ENCODE measurements at places on chromosomes 5 and 9.

DNA sequence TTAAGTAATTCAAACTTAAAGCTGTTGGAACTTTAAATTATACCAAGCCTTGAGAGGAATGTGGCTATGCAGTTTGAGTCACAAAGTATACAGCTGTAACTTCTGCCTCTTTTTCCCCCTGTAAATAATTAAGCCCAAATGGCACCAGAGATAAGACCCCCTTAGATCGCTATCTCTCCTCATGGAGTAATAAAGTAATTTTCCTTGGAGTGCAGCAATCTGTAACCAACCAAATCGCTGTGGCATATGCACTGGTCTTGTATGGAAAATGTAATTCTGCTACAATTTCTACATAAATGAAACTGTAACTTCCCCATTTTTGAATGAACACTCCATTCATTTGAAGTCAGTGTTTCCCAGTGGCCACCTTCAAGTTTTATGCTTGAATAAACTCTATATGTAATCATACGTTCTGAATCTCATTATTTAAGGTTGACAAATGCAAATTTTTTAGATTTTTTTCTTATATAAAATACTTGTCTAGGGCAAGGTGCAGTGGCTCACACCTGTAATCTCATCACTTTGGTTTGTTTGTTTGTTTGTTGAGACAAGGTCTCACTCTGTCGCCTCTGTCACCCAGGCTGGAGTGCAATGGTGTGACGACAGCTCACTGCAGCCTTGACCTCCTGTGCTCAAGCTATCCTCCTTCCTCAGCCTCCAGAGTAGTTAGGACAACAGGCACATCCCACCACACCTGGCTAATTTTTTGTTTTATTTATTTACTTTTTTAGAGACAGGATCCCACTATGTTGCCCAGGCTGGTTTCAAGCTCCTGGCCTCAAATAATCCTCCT is 12.3 kb downstream of the SUSD1 start:
- no peak for DNase-seq

DNA sequence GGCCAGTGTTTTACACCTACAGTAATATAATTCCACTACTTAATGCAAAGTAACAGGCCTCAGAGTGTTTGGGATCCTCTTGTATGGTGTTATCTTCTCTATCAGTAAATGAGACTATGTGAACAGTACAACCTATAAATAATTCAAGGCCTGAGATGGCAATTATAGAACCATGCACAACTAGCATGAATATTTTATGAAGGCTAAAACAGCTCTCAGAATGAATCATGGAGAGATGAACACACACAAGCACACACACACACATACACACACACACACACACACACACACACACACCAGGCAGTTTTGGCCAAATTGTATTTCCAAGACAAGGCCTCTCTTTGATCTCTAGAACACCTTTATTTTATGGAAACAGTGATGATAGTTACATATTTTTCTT is 224.9 kb downstream of the EBF1 start:
- no peak for DNase-seq

GRCh38 chr9:88949961-88950340 is 41.3 kb upstream of the S1PR3 start:
- DNase-seq, result no peak

GRCh38 chr5:36740259-36740898 is 134.0 kb downstream of the SLC1A3 start:
- no peak for DNase-seq

- no peak for DNase-seq
Observed at GRCh38 chr5:81819556-81820317, 68.8 kb upstream of the SSBP2 start.

DNA sequence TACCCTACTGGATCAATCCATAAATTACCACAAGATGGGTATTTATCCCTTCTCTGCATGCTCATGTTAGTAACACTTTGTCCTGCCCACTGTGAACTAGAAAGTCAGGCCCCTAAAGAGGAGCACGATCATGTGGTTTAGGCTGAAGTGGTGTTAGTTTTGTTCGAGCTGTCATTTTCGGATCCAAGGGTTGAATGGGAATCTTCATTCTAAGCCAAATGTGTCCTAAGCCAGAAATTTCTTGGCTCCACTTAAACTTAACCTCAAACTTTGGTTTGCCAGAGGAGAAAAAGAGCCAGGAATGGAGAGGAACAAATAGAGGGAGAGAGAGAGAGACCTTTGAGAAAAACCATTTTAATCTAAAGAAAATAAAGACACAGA is 837.7 kb upstream of the ZNF608 start:
- no peak for DNase-seq

DNA sequence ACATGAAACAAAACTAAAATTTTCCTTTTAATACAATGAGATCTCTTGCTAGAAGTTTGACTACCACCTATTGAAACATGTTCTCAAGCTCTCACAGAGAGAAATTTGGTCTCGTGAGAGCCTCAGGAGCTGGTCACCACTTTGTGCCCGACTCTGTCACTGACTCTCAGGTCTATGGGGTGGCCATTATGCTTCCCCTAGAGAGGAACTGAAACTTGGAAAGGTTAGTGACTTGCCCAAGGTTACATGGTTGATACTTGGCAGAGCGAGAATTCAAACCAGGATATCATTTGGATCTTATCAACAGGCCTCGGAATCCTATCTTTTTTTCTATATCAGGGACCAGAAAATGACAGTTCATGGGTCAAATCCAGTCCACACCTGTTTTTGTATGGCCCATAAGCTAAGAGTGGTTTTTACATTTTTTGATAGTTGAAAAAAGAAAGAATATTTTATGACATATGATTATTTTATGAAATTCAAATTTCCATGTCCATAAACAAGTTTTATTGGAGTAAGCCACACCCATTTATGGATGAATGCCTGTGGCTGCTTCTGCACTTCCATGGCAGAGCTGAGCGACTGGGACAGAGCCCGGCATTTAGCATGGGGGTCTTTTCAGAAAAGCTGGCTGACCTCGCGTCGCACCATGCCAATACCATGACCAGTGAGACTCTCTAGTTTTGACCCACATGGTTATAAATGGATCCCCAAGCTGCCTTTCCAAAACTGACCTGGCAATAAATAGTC is 44.8 kb upstream of the EQTN start:
- DNase-seq, result no peak

DNA sequence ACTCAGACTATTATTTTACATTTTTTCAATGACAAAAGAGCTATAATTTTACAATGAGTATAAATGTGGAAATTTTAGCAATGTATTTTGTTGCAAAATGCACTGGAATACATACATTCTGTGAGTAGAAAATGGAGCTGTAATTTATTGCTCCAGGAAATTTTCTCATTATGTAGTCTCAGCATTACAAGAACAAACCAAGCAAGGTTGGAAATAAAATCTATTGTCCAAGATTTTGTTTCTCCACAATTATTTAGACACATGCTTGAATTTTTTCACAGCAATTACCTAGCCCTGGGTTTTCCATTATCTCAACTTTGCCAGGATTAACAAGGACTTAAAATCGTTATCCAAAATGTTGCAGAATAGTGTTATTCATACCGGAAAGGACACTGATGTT is 820.1 kb downstream of the CDH12 start:
- DNase-seq, result no peak

GRCh38 chr9:117434566-117434965 is 19.7 kb upstream of the ASTN2 start:
- DNase-seq, result no peak

GRCh38 chr5:1819458-1819857 is 18.3 kb downstream of the NDUFS6 start:
- DNase-seq, result no peak

GRCh38 chr9:108282872-108283271 is 572.9 kb downstream of the ACTL7B start:
- no peak for DNase-seq

- no peak for DNase-seq
Observed at GRCh38 chr5:27403243-27403882, 365.0 kb upstream of the CDH9 start.

DNA sequence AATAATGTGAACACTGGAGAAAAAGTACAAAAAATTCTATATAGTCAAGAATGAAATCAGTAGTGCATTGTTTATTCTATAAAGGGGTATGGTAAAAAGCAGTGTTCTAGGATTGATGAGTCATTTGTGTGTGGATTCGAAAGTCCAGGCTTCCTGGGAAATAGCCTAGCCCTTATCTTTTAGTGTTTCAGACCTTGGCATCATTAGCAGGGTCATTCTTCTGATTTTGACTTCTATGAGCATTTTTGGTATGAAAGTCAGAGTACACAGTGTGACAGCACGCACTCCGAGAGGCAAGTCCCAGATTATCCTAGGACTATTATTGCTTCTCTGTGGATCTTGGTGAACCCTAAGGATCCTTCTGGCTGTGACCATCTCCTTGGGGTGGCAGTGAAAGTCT is 16.9 kb downstream of the PCSK5 start:
- DNase-seq, result no peak

GRCh38 chr9:117164512-117164911 is 250.3 kb downstream of the ASTN2 start:
- no peak for DNase-seq

DNA sequence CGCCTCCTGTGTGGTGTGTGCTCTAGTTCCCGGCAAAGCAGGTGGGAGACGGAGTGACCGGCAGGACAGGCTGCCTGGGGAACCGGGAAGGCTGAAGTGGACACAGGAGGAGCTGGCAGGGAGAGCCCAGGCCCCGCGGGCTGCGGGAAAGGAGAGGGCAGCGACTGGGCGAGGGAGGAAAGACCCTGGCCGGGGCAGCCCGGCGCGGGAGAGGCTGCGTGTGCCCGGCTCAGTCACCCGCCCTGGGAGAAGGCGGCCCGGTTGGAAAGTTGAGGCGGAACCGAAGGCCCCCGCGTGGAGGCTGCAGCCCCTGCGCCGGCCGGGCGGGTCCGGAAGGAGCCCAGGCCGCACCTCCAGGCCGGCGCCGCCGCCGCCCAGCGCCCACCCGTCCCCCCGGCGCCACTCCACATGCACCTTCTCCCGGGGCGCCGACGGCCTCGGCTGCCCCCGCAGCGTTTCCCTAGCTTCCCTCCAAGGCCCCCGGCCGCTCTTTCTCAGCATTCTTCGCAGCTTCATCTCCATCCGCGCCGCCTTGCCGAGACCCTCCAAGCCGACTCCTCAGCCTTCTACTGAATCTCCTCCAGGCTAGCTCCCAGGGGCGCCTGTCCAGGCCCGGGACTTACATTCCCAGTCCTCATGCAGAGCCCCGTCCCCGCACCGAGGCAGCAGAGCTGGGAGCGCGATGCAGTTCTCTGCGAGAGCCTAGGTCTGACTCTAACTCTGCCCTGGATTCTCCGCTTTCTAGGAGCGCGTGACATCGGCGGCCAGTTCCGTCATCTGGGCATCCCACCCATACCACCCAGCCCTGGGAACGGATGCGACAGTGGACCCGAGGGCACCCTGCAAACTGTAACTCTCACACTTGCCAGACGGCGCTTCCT is 152.0 kb downstream of the ERCC6L2 start:
- DNase-seq, result no peak

GRCh38 chr5:73722231-73722630 is 96.2 kb downstream of the ARHGEF28 start:
- no peak for DNase-seq

- DNase-seq, result no peak
Observed at GRCh38 chr5:128472036-128472435, 66.0 kb downstream of the FBN2 start.

- peak; percentile 96 for DNase-seq
Observed at GRCh38 chr9:128733256-128733655, 9.3 kb upstream of the ZDHHC12 start.

GRCh38 chr5:38423276-38424147 is 132.9 kb downstream of the LIFR start:
- peak; percentile 83 for DNase-seq

- no peak for DNase-seq
Observed at GRCh38 chr5:133924221-133924920, 44.1 kb downstream of the C5orf15 start.

DNA sequence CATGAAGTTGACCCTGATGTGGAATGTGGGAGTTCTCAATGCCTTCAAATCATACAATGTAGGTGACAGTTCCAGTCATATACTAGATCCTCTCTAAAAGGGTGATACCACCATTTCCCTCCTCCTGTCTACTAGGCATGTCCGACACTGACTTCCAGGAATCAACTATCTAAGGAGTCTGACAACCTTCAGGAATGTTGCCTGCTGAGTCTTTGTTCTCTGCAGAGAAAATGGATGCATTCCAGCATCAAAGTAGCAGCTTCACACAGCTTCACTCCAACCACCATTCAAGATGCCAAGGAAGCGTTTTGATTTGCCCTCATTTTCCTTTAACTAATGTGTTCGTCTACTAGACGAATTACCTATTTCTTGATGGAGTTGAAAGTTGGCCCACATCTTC is 530.2 kb downstream of the EBF1 start:
- DNase-seq, result no peak

- DNase-seq, result no peak
Observed at GRCh38 chr5:148938522-148938882, 112.1 kb downstream of the ADRB2 start.

DNA sequence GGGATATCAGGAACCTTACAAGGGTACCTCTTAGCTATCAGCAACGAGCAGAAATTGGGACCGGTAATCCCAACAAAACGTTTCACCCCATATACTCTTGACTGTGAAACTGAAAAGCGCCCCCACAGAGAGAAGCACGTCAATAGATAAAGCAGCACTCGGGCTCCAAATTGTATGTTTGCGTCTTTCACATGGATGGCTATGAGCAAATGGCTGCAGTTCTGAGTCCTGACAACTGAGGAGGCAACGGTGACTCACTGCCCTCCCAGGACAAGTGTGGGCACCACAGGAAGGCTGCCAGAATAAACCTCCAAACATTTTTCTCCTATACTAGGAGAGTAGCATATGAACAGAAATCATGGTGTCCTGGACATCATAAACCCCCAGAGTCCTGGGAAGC is 36.6 kb downstream of the SEMA4D start:
- no peak for DNase-seq

DNA sequence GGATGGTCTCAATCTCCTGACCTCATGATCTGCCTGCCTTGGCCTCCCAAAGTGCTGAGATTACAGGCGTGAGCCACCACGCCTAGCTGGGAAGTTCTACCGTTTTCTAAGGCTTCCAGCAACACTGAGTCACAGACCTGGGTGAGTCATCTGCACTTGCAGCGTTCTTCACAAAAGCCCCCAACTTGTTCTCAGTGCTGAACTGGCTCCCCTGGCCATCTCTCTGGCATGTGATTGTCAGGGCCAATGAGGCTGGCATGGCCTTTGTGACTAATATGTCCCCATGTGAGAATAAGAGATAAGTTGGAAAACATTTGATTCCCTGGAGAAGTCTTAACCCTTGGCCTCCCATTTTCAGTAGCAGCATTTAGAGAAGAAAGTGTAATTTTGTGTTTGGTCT is 124.4 kb downstream of the WDR41 start:
- DNase-seq, result no peak
